Immature natural killer cell (primary cell): ENCODE measurements at places on chromosomes 12 and 14.

DNA sequence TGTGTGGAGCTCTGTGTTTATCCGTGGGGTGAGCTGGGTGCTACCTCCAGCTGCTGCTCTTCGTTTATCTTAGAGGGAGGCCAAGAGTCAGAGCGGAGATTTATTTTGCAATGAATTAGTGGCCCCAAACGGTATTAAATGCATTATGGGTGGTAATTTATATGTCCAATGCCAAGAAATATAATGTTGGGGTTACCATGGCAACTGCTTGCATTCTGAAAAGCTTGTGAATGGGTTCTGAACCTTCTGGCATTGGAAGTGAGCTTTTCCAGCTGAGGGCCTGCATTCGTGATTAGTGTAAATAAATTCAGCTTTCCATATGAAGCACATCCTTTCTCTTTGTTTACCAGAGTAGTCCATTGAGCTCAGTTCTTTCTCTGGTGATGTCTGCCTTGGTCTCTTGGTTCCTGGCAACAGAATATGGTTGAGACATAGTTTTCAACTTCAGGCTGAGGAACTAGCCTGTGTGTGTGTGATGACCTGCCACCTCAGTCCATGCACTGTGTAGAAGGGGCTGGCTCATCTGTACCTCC lies 51.8 kb downstream of the TRAF3 start:
- peaks cover 4% of the 10 kb centered on the region for H3K36me3 ChIP-seq
- no peak for DNase-seq
- H3K27me3 ChIP-seq: peaks cover 2% of the 10 kb centered on the region
- H3K27ac ChIP-seq: no peak overlapping the region

DNA sequence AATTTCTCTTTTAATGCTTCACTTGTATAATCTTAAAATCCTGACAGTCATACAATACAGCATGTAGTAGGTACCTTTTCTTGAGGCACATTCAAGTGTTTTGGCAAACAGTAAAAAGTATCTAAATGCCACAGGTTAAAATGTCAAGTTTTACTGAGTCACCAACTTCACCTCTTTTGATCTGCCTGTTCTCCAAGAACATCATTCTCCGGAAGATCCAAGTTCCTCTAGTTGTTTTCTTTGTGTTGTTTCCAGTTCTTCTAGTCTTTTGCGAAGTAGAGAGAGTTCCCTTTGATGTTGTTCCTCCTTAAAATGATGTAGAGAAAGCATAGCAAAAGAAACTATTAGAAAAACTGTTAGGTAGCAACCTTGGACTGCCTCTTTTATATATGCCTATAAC lies 151.1 kb downstream of the CEP83 start:
- no peak overlapping the region for H3K27ac ChIP-seq
- no peak overlapping the region for H3K4me3 ChIP-seq
- DNase-seq: no peak
- H3K4me1 ChIP-seq: peaks cover 7% of the 10 kb centered on the region

DNA sequence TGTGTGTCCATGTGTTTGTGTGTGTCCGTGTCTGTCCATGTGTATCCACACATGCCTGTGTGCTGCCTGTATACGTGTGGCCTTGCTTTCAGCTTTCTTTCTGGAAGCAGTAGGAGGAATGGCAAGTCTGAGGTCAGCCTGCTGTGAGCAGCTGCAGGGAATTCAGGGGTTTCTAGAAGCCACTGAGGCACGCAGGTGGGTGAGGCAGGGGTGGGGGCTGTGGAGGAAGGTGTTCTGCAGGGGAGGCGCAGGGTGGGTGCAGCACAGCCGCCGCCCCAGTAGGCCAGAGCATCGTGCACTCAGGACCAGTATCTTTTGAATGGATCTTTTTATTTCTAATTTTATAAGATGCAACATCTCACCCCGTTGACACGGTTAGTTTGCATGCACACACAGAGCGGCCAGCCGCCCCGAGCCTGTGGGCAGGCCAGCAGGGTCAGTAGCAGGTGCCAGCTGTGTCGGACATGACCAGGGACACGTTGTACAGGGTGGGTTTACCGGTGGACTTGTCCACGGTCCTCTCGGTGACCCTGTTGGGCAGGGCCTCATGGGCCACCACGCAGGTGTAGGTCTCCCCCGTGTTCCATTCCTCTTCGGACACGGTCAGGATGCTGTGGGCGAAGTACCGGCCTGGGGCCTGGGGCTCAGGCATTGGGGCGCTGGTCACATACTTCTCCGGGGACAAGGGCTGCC lies 327.7 kb downstream of the TMEM121 start:
- H3K27ac ChIP-seq: no peak overlapping the region
- DNase-seq: no peak
- no peaks in the 10 kb centered on the region for H3K4me1 ChIP-seq
- no peaks in the 10 kb centered on the region for H3K36me3 ChIP-seq

DNA sequence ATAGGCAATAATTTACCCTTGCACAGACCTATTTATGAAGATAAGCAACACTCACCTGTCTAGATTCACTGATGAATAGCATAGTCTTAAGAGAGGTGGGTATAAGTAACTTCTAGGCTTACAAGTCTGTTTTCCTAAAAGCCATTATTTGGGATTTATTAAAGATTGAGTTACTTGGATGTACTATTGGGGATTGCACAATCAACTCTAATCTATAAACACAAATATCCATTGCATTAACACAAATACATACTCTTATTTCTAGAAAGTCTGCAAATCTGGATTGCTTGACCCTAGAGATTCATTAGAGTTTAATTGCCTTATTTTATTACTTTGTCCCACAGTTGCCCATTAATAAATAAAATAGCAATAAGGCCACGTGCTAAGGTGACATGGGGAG lies 148.1 kb upstream of the CCDC198 start:
- no peaks in the 10 kb centered on the region for H3K27me3 ChIP-seq
- H3K4me3 ChIP-seq: no peak overlapping the region
- no peak overlapping the region for H3K27ac ChIP-seq
- no peaks in the 10 kb centered on the region for H3K36me3 ChIP-seq
- DNase-seq: no peak

DNA sequence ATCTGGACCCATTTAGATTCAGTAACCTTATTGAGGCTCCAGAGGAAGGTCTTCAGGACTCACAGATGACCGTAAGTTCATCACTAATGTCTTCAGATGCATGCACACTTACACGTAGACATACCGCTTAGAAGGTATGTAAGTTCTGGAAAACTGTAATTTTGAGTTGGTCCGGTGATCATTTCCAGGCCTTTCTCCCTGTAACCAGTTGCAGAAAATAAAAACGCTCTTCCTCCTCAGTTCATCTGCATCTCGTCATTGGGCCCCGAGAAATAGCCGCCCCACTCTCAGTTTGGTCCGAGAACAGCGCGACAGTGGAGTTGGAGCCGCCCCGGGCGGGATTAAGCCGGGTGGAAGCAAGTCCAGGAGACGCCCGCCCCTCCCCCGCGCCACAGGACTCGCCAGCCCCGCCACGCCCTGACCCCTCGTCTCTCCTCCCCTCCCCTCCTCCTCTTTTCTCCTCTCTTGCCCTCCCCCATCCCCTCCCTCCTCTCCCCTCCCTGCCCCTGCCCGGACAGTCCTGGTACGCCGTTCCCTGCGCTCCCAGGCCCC lies 83.7 kb downstream of the TNFAIP2 start:
- H3K36me3 ChIP-seq: peaks cover 5% of the 10 kb centered on the region
- no peaks in the 10 kb centered on the region for H3K4me1 ChIP-seq
- H3K27me3 ChIP-seq: peaks cover 1% of the 10 kb centered on the region
- no peak for DNase-seq

- peak overlapping the region; percentile 99 for H3K4me3 ChIP-seq
- no peak for DNase-seq
- H3K4me1 ChIP-seq: peaks cover 71% of the 10 kb centered on the region
- peaks cover 10% of the 10 kb centered on the region for H3K27me3 ChIP-seq
- H3K27ac ChIP-seq: peak overlapping the region; percentile 99
- peaks cover 10% of the 10 kb centered on the region for H3K36me3 ChIP-seq
These were observed 9.1 kb upstream of the TDG start for GRCh38 chr12:103956509-103957027.

DNA sequence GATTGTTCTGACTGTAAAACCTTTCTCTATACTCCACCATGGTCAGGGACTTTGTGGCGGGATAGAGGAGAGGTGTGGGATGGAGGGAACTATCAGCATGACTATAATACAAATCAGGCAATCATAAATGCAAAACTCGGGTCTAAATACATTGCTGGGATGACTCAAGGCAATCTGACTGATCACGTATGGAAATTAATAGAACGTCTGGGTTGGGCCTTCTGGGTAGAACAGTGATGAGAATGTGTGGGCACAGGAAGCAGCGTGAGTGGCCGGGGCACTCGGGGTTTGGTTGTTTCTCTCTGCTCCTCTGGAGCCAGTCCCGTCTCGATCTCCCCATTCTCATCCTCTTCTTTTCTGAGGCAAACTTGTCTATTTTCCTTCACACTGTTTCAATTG lies 485.8 kb downstream of the VRK1 start:
- no peaks in the 10 kb centered on the region for H3K4me1 ChIP-seq
- no peak overlapping the region for H3K27ac ChIP-seq
- no peak for DNase-seq

GRCh38 chr12:70353780-70354660 lies 12.1 kb upstream of the KCNMB4 start:
- no peak overlapping the region for H3K27ac ChIP-seq
- peaks cover 12% of the 10 kb centered on the region for H3K36me3 ChIP-seq
- H3K4me1 ChIP-seq: no peaks in the 10 kb centered on the region
- no peak overlapping the region for H3K4me3 ChIP-seq

GRCh38 chr14:52911904-52912303 lies 38.9 kb downstream of the FERMT2 start:
- H3K4me1 ChIP-seq: peaks cover 17% of the 10 kb centered on the region
- H3K27ac ChIP-seq: peak overlapping the region; percentile 3

GRCh38 chr12:122168492-122168891 lies 5.5 kb downstream of the IL31 start:
- no peak overlapping the region for H3K27ac ChIP-seq
- H3K4me1 ChIP-seq: peaks cover 16% of the 10 kb centered on the region
- no peaks in the 10 kb centered on the region for H3K36me3 ChIP-seq
- no peak overlapping the region for H3K4me3 ChIP-seq
- no peaks in the 10 kb centered on the region for H3K27me3 ChIP-seq

DNA sequence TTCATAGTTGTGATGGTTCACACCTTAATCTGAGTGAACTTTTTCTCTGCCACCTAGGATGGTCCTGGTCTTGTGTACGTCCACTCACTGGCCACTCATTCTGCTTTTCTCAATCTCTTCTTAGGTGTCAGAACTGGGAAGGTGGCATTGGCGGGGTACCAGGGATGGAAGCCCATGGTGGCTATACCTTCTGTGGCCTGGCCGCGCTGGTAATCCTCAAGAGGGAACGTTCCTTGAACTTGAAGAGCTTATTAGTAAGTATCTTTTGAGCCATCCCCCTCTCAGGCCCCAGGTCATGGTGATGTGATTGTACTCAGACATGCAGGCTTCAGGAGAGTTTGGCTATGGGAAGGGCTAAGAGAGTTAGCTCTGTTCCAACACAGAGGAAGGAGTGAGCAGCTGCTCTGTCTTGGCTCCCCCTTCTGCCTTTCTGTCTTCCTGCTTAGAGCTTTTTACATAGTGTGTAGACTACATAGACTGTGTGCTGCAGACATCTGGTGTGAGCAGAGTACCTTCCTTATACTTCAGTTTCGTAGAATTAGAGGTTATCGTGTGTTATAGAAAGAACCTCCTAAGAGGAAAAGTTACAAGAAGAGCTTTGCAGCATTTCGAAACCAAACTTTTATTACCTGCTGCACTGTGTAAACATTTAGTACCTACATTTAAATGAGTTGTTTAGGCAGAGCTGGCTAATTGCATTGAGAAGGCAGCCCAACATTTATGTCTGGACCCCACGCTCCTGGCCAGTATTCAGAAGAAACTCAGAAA lies 54.2 kb downstream of the FNTB start:
- DNase-seq: no peak
- H3K27me3 ChIP-seq: no peaks in the 10 kb centered on the region
- H3K4me3 ChIP-seq: no peak overlapping the region
- H3K27ac ChIP-seq: no peak overlapping the region

DNA sequence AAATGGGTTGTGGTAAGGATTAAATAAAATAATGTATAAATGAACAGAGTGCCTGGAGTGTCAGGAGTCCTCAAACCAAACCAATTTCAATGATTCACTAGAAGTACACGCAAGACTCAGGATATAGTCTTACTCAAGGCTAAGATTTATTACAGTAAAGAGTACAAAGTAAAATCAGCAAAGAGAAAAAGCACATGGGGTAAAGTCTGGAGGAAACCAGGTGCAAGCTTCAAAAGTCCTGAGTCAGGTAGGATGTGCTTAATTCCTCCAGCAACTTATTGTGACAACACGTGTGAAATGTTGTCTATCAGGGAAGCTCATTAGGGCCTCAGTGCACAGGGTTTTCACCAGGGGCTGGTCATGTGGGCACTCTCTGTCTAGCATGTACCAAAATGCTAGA lies 105.8 kb upstream of the NAP1L1 start:
- H3K36me3 ChIP-seq: no peaks in the 10 kb centered on the region
- no peak overlapping the region for H3K27ac ChIP-seq
- peaks cover 15% of the 10 kb centered on the region for H3K27me3 ChIP-seq
- no peak for DNase-seq
- H3K4me1 ChIP-seq: no peaks in the 10 kb centered on the region

DNA sequence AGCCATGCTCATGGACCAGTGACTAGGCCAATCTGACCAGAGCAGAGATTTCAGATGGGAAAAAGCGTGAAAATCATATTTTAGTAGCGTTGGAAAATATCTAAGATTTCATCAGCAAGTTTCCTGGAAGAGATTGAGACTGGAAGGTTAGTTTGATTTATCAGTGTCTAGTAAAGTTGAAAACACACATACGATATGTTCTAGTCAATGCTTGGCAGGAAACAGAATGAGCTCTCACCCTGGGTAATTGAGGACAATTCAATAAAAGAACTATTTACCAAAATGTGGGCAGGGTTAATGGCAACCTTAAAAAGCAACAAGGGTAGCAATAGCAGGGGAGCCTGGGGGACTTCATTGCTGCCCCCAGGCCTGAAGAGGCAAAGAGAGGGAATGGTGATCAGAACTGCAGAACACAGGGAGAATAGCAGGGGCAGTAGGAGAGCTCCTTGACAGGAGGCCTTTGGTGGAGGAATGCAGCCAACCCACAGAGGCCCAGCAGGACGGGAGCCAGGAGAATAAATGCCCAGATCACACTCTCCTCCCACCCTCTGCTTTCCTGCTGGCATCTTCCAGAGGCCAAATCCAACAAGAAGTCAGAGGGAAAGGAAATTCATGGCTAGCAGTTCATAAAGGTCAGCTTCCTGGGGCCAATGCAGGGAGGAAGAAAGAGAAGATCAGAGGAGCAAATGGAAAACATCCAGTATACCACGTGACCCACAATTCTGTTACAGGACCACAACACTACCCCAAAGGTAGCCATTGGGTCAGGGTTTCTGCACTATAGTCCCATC lies 27.6 kb upstream of the LRP6 start:
- H3K27ac ChIP-seq: no peak overlapping the region
- no peak overlapping the region for H3K4me3 ChIP-seq
- H3K27me3 ChIP-seq: peaks cover 5% of the 10 kb centered on the region

GRCh38 chr12:8088574-8088973 lies 6.5 kb downstream of the NECAP1 start:
- H3K36me3 ChIP-seq: peaks cover 14% of the 10 kb centered on the region
- H3K4me3 ChIP-seq: peak overlapping the region; percentile 70
- DNase-seq: peak; percentile 51
- peaks cover 48% of the 10 kb centered on the region for H3K4me1 ChIP-seq
- H3K27me3 ChIP-seq: no peaks in the 10 kb centered on the region
- H3K27ac ChIP-seq: peak overlapping the region; percentile 92
